ENCODE measurements at places on chromosomes 16 and 17.
A peak's percentile ranks its signal among the peaks of the same experiment; 100 is the strongest.

GRCh38 chr16:80711406-80711805 lies 93.0 kb downstream of the CDYL2 start:
- DNase-seq, result no peak

GRCh38 chr16:66937725-66938337 lies 2.5 kb downstream of the CES2 start:
- no peak for DNase-seq

DNA sequence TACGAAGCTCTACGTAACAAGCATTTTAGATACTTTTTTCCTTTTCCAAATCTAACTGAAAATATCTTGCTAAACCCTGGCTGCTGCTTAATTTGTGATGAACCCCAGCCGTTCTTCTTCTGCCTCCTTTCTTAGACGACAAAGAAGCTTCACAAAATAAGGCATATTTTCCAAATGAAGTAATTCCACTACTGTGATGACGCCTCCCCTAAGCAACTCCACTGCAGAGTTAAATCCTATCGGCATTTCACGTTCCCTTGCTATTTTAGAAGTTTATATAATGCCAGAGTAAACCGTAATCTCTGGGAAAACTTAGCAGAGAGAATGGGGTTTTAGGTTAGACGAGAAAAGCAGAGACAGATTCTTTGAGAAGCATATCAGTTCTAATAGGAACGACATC lies 683.1 kb upstream of the SALL1 start:
- DNase-seq, result no peak

DNA sequence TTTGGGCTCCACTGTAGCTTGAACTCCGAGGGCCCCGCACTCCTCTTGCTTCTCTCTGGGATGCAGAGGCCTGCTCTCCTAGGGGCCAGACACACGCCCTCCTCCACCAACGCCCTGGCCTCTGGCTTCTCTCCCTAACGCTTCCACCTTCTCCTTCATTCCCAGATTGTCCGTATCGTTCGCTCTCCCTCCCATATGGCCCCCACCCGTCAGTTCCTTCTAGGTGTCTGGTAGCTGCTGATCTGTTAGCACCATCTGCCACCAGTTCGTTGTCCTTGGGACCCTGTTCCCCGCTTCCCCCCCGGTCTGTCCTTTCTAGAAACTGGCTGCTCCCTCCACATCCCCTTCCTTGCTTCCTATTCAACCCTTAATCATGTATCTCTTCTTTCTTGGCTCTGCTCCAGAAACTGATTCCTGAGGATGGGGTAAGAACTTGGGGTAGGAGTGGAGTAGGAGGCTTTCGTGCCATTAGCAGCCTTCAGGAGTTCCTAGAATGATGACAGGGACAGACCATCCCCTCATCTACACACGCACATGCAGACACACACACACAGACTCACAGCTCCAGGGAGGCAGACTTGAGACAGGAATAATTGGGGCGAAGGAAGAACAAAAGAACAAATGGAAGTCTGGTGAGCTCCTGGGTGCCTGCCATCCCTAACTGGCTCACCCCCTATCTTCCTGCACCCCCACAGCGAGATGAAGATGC lies 4.3 kb downstream of the ATP1B2 start:
- no peak for DNase-seq

DNA sequence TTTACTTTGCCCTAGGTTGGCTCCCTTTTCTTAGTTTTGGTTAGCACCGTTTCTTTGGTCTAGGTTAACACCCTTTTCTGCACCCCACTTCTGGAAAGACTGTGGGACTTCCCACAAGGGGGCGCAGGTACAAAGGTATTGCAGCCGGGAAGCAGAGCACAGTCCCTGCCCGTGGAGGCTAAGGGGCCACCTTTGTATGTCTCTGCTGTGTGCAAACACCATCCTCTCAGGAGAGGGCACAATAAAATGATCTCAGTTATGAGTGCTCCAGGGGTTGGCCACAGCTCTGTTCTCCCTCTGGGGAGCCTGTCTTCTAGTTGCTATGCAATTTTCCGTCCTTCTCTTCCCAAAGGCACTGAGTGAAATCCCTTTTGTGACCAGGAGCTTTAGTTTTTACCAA lies 28.4 kb upstream of the TMC5 start:
- DNase-seq, result peak; percentile 35

DNA sequence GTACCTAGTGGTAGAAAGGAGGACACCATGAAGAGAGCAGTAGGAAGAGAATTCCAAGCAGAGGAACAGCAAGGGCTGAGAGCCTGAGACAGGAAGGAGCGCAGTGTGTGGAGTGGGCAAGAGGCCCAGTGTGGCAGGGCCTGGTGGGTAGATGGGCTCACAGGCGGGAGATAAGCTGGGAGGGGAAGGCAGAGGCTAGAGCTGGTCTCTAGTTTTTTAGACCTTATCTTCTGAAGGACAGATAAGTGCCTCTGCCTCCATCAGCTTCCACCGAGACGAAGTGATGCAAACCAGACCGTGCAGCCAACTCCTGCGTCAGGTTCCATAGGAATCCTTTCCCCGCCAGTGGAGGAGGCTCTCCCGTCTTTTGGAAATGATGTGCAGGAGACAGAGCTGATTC lies 33.6 kb downstream of the CDH1 start:
- DNase-seq, result no peak

DNA sequence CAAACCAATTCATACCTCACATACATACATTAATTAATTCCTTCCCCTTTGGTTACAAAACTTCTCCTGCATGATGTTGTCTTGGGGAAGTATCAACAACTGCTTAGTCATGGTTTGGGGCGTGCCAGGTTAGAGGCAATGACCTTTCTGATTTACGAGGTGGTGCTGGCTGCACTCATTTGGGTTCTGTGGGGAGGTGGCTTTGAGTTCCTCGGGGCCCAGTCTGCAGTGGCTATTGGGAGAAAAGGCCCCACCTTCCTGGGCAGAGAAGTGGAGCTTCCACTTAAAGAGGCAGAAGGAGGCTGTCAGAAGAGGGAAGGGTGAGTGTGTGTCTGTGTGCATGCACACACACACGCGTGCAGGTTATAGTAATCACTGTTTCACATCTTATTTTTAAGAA lies 10.2 kb upstream of the ETV4 start:
- DNase-seq, result no peak

DNA sequence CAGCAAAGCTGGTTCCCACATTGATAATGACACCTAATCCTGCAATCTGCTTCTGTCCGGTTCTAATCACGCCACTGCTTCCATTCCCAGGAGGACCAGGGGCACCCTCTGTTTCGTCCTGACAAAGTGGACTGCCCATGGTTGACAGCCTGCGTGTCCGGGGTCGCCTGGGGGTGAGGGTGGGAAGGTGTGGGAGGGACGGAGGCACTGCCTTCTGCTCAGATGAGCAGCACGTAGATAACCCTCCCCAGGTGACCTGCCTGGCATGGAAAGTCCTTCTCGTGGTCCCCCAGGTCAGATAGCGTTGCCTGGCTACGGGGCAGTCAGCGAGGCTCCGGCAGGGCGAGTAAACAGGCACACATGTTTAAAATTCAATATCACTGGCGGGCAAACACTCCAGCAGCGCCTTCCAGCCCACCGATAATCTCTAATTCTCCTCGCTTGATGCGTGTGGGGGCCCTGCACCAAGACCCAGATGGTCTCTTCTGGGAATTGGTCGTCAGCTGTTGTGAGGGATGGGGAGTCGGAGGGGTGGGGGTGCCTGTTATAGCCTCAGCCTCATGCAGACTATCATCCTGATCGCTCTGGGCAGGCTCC lies 132.2 kb downstream of the RAP1GAP2 start:
- no peak for DNase-seq

DNA sequence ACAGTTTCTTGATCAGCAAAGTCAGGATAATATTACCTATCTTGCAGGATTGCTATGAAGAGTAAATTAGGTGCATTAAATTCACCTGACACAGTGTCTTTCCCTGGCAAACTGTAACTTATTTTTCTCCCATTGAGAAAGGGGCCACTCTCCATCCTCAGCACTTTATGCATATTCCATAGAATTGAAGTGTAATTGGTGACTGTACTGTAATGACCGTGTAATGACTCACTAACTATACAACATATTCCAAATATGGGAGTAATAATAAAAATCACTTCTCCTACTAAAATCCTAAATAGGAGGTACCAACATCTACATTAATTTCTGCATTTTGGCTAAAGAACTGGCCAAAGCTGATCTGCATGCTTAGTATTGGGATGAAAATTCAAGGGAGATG lies 141.9 kb upstream of the NOG start:
- no peak for DNase-seq

DNA sequence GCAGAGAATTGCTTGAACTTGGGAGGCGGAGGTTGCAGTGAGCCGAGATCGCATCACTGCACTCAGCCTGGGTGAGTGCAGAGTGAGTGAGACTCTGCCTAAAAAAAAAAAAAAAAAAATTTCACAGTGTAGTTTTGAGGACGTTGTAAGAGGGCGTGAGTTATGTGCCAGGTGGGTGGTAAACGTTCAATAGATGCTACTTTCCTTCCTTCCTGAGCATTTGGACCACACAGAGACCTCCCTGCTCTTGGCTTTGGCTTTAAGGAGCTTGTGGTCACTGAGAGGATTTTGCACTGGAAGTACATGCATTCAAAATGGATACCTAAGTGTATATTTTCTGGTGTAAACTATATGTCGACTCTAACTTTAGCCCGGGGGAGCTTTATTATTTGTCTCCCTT lies 30.5 kb downstream of the SOST start:
- DNase-seq, result no peak

DNA sequence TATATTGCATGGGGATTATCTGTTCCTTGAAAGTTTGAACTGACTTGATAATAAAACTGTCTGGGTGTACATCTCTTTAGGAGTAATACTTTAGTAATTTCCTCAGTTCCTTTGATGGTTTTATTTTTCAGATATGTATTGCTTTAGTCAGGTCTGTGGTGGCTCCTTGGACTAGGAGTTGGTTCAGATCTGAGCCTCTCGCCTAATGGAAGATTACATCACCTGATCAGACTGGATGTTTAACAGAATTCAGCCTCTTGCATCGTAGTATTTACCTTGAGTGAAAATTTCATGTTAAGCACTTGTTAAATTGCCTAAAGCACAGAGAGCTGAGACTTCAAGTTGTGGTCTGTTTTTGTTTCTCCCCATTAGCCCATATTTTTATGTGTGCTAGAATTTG lies 267.3 kb downstream of the MAP2K4 start:
- DNase-seq, result no peak

- no peak for DNase-seq
Observed at GRCh38 chr16:8516471-8516870, 73.8 kb downstream of the TMEM114 start.

GRCh38 chr17:74152591-74153455 lies 50.7 kb upstream of the RPL38 start:
- no peak for DNase-seq

- DNase-seq, result no peak
Observed at GRCh38 chr16:46629331-46630219, 8.4 kb upstream of the SHCBP1 start.

- no peak for DNase-seq
Observed at GRCh38 chr16:9248162-9248561, 156.7 kb downstream of the HAPSTR1 start.

GRCh38 chr17:82957469-82957795 lies 117.6 kb upstream of the ZNF750 start:
- DNase-seq, result no peak

GRCh38 chr17:50768346-50768761 lies 1.0 kb upstream of the ANKRD40CL start:
- no peak for DNase-seq

DNA sequence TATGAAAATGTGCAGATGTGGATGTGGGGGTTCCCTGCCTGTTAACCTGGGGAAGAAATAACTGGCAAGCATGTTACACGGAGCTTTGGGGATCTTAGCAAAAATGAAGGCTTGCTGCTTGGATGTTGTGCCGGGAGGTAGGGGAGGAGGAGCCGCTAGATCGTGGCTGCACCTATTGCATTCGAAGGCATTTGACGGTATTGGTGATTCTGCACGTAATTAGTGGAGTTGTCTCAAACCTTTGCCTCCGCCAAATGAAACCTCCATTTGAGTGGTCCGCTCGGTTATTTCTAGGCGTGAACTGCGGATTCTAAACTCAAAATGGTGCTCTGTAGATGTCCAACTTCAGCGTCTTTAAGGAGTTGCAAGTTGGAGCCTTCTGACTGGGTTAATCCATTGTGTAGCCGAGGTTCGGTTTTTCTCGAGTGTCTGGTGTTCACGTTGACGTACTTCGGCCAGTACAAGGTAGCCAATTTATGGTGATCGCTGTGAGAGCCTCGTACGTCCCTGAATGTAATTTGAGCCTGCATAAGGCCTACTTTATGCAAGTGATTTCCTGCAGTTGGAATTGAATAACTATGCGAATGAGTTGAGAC lies 1.5 kb downstream of the TNRC6C start:
- DNase-seq, result no peak

DNA sequence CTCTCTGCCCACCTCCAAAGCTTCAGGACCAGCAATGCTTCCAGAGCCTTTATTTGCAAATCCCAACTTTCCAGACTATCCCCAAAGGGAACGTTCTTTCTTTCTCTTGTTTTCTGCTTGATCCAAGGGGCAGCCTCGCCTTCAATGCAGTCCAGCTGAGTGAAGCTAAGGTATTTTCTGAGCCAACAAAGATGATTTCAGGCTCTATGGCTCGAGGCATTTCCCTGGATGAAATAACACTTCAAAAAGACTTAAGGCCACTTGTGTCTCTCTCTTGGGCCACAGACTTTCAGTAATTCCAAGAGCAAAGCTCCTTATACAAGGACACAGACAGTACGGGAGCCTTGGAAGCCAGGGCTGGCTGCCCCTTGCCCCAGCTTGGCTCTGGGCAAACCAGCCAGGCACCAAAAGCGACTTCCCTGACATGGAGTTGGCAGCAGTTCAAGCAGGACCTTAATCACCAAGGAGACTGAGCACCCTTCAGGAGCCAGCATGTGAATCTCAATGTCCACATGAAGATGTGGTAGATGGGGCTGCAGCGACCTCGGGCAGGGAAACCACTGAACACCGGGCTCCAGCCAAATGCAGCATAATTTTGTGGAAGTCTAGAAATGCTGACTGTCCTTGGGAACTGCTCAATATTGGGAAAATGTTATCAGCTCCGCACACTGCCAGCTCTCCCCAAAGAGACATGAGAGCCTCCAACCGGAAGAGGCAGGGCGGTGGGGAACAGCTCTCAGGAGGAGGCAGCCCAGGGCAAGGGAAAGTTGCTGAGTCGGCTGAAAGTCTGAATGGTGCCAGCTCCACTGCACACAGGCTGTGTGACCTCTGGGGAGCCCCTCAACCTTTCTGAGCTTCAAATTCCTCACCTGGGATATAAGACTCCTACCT lies 39.0 kb downstream of the TK2 start:
- no peak for DNase-seq

DNA sequence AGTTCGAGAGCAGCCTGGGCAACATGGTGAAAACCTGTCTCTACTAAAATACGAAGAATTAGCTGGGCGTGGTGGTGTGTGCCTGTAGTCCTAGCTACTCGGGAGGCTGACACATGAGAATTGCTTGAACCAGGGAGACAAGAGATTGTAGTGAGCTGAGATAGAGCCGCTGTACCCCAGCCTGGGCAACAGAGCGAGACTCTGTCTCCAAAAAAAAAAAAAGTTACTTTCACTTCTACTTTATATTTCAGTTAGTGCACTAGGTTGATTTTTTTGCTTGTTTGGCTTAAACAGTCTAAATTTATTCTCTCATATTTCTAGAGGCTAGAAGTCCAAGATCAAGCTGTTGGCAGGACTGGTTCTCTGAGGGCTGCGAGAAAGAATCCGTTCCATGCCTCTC lies 13.4 kb downstream of the CCDC102A start:
- no peak for DNase-seq

Measured in stimulated activated CD4-positive, alpha-beta T cell treated with anti-CD3 and anti-CD28 coated beads, TNF-alpha, amount 100 ng/mL, for 48 hours (primary cell).